ENCODE measurements at places on chromosomes 4 and X. TPM values are rescaled to one million over a fixed set of nuclear protein-coding genes. Genes with fewer than 3 reads are reported as not detected.

DNA sequence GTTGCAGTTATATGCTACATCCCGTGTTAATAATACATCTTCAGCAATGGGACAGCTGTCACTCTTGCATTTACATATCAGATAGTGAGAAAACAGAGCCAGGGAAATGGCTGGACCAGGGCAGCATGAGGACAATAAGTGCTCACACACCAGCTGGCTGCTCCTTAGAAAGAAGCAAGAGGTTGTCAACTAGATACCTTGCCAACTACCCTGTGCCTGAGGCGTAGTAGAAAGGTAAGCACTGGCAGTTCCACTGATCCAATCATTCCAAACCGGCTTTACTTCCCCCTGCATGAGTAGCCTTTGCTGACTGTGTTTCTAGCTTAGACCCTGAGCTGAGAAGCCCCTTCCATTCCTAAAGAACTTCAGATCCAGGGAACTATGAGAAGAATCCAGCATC, 52.2 kb upstream of the FGF13 start:
- no peak for DNase-seq

DNA sequence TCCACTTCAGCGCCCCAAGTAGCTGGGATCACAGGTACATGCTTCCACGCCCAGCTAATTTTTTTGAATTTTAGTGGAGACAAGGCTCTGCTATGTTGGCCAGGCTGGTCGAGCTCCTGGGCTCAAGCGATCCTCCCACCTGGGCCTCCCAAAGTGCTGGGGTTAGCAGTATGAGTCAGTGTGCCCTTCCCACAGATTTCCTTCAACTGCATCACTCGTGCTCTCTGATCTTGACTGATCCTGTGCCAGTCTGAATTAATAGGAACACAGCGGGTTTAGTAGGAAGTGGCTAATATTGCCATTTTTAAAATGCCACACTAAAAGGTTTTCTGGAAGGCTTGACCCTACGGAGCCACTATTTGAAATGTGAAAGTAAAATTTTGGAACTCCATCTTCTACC, 4.3 kb upstream of the SHROOM2 start:
- no peak for DNase-seq

DNA sequence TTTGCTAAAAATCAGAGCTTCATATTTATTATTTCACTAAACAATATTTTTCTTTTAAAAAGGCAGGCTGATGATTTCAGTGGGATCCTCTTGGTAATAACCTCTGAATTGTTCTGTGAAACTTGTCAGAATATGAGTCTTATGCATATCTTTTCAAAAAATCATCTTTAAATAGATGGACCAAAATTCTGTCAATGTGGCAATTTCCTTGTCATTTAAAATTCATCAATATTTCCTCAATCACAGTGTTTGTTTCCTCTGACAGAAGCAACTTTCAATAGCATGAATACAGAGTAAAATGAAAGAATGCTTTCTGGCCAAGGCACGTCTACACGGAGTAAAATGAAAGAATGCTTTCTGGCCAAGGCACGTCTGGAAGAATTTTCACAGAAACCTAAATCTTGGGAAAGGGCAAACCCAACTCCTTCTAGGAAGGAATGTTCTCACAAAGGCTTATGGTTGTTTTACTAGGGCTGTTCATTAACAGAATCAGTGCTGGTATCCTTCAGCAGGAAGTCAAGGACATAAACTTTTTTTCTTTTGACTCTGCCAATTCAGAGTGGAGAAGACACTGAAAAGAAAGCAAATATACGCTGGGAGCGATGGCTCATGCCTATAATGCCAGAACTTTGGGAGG, 99.0 kb upstream of the GPR34 start:
- DNase-seq: no peak

DNA sequence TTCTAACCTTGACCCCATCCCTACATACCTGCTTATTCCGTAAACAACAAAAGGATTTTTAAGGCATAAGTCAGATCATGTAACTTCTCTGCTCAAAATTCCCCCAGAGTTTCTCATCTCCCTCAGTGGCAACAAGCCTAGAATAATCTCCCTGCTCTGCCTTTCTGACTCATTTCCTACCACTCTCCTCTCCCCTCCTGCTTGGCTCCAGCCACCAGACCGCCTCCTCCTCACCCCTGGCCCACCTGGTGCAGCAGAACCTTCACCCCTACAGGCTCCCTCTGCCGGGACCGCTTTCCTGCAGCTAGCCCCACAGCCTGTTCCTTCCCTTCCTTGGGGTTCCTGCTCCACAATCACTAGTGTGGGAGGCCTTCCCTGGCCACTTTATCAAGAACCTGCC, 32.1 kb downstream of the TSPAN5 start:
- no peak for DNase-seq

GRCh38 chr4:26290321-26290720, 30.5 kb upstream of the RBPJ start:
- DNase-seq: no peak

Gene ARMCX4
- total RNA-seq: 9.4 TPM

Gene SPANXC
- not detected for total RNA-seq

Gene GRIA3
- total RNA-seq: 58.7 TPM

Gene TECRL
- total RNA-seq: not detected

DNA sequence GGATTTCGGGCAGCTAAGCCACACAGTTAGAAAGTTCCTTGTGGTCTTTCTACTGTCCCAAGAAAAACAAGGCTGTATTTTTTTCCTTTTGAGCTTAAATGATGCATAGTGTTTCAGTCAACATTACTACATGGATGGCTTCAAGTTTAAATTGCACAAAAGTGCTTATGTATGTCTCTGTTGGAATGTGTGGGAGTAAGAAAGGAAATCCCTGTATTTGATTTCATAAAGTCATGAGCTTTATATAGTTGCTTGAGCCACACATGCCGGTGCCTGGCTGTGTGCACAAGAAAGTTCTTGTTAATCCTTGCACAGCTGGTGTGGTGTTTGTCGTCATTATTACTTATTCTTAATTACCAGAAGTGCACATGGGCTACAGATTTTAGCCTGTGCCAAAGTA, 262.2 kb downstream of the ARHGAP10 start:
- no peak for DNase-seq

GRCh38 chr4:7814451-7814850, 125.2 kb downstream of the AFAP1 start:
- DNase-seq: no peak

GRCh38 chr4:4574792-4575191, 32.9 kb upstream of the STX18 start:
- peak; percentile 39 for DNase-seq

GRCh38 chr4:56271131-56271530, 116.2 kb downstream of the AASDH start:
- DNase-seq: no peak

GRCh38 chr4:25703731-25704388, 48.2 kb downstream of the SLC34A2 start:
- DNase-seq: no peak

- DNase-seq: no peak
Observed at GRCh38 chrX:22124098-22124497, 92.0 kb downstream of the PHEX start.

DNA sequence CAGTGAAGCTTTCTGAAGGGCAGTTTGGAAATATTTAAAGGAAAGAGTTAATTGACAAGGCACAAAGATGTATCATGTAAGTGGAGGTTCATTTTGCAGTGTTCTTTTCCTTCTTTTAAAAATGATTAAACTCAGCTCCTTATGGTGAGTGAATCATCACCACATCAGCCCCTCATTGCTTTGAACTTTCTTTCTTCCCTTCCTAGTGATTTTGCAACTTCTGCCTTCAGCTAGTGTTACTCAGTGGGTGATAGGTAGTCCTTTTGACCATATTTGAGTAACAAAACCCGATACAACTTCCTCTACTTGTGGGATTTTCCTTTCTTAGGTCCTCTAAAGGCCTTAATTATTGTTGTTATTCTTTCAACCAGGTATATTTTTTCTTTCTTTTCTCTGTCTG, 8.2 kb downstream of the ZCCHC4 start:
- no peak for DNase-seq

GRCh38 chr4:120263618-120264017, 197.0 kb upstream of the MAD2L1 start:
- no peak for DNase-seq

DNA sequence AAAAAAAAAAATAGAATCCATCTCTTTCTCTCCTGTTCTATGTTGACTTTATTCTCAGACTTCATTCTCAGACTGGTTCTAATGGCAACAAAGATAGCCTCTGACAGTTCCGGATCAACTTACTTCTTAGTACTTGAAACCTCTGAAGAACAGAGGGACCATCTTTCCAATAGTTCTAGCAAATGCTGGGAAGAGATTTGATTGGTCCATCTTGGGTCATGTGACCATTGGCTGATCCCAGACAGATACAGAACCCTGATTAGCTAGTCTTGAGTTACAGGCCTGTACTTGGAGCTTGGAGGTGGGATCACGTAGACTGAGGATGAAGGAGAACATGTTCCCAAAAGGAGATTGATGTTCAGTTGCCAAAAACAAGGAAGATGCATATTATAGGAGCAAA, 66.9 kb upstream of the STIM2 start:
- DNase-seq: no peak

Gene SLC16A2
- 13.0 TPM for total RNA-seq

GRCh38 chr4:2671267-2671895, 84.8 kb downstream of the TNIP2 start:
- DNase-seq: no peak

DNA sequence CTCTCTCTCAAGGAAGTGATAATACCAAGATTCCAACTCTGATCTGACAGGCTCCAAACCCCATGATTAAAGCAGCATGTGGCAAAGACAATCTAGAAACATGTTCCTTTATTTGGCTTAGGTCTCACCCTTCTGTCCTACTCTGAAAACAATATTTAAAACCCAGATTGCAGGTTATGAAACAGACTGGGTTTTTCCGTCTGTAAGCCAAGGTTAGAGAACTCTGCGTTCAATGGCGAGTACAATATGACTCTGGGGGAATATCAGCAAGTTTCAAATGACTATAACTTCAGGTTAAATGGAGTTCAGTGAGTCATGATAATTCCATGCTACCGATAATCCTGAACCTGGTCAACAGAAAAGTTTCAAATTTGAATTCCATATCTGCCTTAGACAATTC, 50.8 kb downstream of the ANAPC10 start:
- no peak for DNase-seq

Gene FRG2
- not detected for total RNA-seq

DNA sequence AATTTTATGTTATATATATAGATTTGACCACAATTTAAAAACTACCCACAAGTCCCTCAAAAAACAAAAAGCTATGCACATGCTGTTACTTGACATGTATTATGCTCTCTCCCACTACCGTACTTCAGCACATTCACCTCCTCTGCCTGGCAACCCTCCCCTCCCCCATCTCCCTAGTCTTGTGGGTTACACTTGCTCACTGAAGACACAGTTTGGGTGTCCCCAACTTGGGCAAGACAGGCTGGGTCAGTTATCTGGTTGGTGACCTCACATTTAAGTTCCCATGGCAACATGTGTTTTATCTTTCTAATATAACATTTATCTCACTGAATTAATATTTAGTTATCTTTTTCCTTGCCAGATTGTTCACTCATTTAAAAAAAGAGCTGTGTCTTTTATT, 32.7 kb downstream of the SEC24D start:
- DNase-seq: no peak

DNA sequence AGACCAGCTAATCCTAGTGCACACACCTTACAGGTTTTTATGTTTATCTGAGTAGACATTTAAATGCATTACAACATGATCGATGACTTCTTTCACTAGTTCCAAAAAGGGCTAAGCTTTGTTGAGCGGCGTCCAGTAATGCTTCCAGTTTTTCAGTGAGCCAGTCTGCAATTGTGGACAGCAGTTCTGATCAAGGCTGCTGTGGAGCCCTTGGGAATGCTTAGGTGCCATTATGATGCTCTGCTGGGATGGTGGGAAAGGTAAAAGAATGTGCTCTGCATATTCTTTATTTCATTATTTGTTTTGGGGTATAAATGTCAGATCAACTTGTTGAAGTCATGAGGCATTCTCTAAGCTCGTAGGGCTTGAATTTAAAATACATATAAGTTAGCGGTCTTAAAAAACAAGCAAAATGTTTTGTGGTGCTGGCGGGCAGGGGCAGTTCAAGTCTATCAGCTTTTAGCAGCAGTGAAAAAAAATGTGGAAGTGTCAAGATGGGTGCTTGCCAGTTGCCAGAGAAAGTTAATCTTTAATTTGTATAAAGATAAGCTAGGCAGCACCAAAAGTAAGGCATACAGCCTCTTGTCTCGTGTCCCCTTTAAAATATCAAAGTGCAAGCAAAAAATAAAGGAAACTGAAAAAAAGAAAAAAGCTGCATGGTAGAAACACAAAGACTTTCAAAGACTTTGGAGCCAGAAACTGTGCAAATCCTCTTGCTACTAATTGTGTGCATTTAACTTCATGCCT, 5.8 kb downstream of the MID1IP1 start:
- DNase-seq: no peak

DNA sequence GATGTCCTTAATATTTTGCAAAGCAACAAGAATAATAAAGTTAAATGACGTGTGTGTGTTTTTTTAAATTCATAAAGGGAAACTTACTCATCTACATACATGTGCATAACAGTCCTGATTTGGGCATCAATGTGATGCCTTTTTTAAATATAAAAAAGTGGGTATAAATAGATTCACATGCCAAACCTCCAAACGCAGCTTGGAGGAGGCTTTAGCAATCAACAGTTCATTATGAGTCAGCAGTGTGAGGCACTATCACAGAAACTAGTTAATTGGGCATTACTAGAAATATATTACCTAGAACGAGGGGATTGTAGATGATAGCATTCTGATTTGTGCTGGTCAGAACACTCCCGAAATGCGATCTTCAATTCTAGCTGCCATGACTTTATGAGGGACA, 115.1 kb downstream of the HS6ST2 start:
- no peak for DNase-seq

GRCh38 chr4:65195666-65196065, 474.6 kb downstream of the EPHA5 start:
- DNase-seq: no peak

GRCh38 chr4:24675721-24676389, 91.5 kb upstream of the DHX15 start:
- DNase-seq: no peak

- DNase-seq: no peak
Observed at GRCh38 chrX:52507331-52507730, 9.5 kb downstream of the XAGE1B start.

- DNase-seq: no peak
Observed at GRCh38 chr4:145868637-145869409, 69.8 kb downstream of the ZNF827 start.

- no peak for DNase-seq
Observed at GRCh38 chr4:3305610-3306371, 13.0 kb downstream of the RGS12 start.

DNA sequence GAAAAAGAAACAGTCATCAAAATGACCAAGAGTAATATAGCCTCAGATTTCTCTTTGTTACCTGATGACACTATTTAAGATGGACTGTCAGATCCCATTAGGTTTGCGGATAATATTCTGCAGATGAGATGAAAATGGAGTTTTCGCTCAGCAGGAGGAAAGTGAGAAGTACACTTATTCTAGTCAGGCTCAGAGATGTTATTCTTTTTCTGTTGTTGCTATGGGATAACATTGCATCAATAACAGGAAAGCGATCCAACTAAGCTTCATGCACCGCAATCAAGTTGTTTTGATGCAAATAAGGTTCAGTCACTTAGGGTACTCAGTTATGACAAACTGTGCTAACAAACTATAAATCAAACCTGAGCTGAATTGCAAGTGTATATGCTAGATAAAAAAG, 415.0 kb downstream of the CCSER1 start:
- no peak for DNase-seq

Gene ABRAXAS1
- 5.3 TPM for total RNA-seq

Gene MAGEA2B
- not detected for total RNA-seq

Gene FGB
- not detected for total RNA-seq

GRCh38 chr4:41718907-41719306, 29.6 kb downstream of the PHOX2B start:
- DNase-seq: no peak

GRCh38 chr4:6620296-6620695, 20.2 kb upstream of the MRFAP1 start:
- DNase-seq: no peak

Gene SLC34A2
- under 0.01 TPM for total RNA-seq

Gene MAGEC2
- not detected for total RNA-seq
